ENCODE measurements at places on chromosomes 5 and 9.

DNA sequence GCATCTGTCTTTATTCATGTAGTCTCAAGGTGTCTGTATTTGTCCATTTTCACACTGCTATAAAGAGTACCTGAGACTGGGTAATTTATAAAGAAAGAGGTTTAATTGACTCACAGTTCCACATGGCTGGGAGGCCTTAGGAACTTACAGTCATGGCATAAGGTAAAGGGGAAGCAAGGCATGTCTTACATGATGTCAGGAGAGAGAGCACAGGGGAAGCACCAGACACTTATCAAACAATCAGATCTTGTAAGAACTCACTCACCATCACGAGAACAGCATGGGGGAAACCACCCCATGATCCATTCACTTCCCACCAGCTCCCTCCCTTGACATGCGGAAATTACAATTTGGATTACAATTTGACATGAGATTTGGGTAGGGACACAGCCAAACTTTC is 44.2 kb downstream of the NLN start:
- no peak for DNase-seq

DNA sequence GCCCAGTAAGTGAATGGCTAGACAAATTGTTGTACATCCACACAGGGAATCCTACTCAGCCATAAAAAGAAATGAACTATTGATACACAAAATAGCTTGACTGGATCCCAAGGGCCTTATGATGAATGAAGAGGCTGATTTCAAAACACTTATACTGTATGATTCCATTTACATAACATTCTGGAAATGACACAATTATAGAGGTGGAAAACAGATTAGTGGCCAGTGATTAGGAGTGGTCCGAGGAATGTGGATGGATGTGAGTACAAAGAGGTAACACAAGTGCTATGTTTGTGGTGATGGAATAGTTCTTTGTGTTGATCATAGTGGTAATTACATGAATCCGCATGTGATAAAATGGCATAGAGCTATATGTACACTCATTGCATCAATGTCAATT is 4.7 kb upstream of the UBLCP1 start:
- DNase-seq = no peak

DNA sequence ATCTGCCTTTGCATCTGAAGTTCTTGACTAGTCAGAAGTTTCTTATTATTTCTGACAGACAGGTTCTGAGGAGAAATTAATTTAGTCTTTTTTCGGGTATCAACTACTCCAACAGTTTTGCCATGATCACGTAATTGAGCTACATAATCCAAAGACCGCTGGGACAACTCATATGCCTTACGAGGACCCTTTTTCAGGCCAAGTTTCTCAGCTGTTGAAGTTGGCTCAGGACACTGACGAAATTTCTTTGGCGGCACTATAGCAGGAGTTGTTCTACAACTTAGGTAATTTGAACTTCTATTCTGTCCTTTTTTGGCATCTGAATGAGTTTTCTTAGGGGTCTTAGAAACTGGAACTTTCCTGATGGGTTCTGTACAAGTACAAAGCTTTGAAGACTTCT is 27.2 kb downstream of the SETX start:
- no peak for DNase-seq

- no peak for DNase-seq
Measured at GRCh38 chr5:62483556-62483955, 71.0 kb downstream of the IPO11 start.

- DNase-seq = no peak
Measured at GRCh38 chr9:91006046-91006445, 204.4 kb downstream of the SYK start.

DNA sequence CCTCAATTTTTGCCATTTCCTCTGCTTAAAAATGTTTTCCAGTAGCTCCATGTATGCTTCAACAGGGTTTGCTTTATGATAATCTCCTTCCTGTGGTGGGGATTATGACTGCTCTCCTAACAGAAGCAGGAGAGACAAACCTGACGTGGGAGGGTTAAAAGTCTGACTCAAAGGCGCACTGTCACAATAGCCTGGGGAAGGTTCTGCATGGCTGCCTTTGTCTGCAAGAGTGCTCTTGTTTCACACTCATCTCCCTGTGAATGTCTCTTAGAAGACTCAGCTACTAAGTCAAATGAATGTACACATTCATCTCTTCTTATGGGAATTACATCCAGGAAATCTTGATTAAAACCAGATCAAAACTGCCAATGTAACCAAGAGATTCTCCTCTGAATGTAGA is 90.9 kb upstream of the MTAP start:
- DNase-seq = no peak
